ENCODE measurements at places on chromosomes 16 and 17. TPM values are rescaled to one million over a fixed set of nuclear protein-coding genes. Genes with fewer than 3 reads are reported as not detected.

GRCh38 chr17:15930426-15930825 lies 14.5 kb upstream of the ADORA2B start:
- H3K4me3 ChIP-seq, result no peak overlapping the region
- H3K36me3 ChIP-seq, result no peaks in the 10 kb centered on the region
- H3K27ac ChIP-seq, result no peak overlapping the region
- H3K27me3 ChIP-seq, result no peaks in the 10 kb centered on the region

DNA sequence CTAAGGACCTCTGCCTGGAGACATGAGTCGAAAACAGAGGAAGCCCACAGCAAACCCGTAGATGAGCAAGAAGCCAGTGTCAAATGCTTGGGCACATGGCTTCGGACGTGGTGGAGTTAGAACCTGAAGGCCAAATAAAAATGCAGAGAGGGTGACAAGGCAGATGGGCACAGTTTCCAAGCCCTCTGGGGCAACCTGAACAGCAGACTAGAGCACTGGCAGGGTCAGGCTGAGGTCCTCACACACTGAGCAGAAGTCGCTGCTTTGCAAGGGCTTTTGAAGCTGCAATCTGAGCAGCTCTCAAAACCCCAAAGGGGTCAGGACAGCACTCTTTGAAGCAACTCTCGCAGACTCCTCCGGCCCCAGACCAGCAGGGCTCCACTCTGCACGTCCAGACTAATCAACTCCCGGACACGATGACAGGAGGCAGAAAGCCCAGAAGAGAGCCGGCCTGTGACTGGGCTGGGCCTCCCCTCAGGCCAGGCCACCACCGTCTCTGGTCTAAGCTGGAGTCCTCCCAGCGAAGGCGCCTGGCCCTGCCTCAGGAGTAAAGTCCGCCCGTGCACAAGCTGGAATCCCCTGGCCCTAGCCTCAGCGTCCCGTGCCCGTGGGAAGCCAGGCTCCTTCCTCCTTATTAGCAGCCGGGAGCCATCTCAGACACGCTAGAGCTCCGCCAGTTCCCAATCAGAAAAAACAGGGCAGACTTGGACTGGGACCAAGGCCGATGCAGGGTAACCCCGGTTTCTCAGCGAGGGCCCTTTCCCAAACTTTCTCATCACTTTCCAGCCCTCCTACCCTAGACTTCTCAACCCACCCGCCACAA lies 924 bp downstream of the SMARCD2 start:
- H3K4me1 ChIP-seq, result peaks cover 37% of the 10 kb centered on the region
- peak overlapping the region; percentile 96 for H3K4me3 ChIP-seq
- peak overlapping the region; percentile 95 for H3K27ac ChIP-seq
- no peaks in the 10 kb centered on the region for H3K36me3 ChIP-seq
- H3K27me3 ChIP-seq, result peaks cover 2% of the 10 kb centered on the region

GRCh38 chr17:42629411-42630009 lies 20.0 kb downstream of the TUBG1 start:
- no peaks in the 10 kb centered on the region for H3K27me3 ChIP-seq
- DNase-seq, result no peak
- H3K36me3 ChIP-seq, result no peaks in the 10 kb centered on the region
- peaks cover 7% of the 10 kb centered on the region for H3K4me1 ChIP-seq
- no peak overlapping the region for H3K27ac ChIP-seq
- H3K4me3 ChIP-seq, result no peak overlapping the region

DNA sequence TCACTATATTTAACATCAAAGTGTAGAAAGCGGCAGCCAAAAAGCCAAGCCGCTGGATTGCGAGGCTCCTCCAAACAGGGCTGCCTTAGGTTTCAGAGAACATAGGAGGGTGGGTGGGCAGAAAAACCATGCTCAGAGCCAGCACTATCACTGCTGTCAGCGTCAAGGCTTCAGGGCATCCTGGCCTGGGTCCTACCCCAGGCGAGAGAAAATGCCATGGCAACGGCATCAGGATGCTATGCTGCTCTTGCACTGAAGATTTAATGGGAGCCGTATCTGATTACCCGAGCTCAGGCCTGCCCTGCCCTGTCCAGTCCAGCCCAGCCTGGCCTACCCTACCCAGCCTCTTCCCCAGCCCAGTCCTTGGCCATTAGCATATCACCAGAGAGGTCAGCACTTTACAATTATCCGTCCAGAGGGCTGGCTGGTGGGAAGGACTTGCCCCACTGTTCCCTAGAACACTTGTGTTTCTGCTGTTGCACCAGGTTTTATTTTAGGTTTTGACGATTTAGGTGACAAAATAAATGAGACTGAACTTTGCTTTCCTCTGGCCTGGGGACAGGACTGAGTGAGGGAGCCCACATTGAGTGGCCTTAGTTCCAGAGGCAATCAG lies 61.1 kb downstream of the TOM1L2 start:
- H3K27me3 ChIP-seq, result no peaks in the 10 kb centered on the region
- H3K4me3 ChIP-seq, result no peak overlapping the region
- no peak for DNase-seq

Gene KRTAP4-9
- total RNA-seq, result not detected

Gene SLC5A11
- total RNA-seq, result 0.22 TPM

Gene SLC13A5
- 0.47 TPM for total RNA-seq

Gene KRTAP17-1
- total RNA-seq, result not detected

GRCh38 chr16:974001-974601 lies 3.3 kb upstream of the LMF1 start:
- no peak overlapping the region for H3K27ac ChIP-seq
- DNase-seq, result no peak
- H3K4me1 ChIP-seq, result peaks cover 7% of the 10 kb centered on the region
- peaks cover 28% of the 10 kb centered on the region for H3K27me3 ChIP-seq

DNA sequence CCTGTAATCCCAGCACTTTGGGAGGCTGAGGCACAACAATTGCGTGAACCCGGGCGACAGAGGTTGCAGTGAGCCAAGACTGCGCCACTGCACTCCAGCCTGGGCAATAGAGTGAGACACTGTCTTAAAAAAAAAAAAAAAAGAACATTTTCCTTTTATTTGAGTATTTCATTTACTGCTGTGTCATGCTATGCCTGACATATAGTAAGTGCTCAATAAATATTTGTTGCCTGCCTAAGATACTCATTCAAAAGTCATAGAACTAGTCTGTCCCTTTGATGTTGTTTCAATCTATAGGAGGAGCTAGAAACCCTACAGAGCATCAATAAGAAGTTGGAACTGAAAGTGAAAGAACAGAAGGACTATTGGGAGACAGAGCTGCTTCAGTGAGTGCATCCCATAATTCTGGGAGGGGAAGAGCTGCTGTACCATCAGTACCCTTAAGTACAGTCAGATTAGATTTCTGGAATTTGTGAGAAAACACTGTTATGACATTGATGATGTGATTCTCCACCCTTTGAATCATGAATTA lies 20.0 kb downstream of the CALCOCO2 start:
- H3K4me3 ChIP-seq, result no peak overlapping the region
- no peak for DNase-seq
- no peaks in the 10 kb centered on the region for H3K27me3 ChIP-seq

Gene SHISA9
- not detected for total RNA-seq

GRCh38 chr17:65243838-65244625 lies 106.9 kb downstream of the RGS9 start:
- peaks cover 13% of the 10 kb centered on the region for H3K4me1 ChIP-seq
- H3K4me3 ChIP-seq, result no peak overlapping the region
- no peaks in the 10 kb centered on the region for H3K36me3 ChIP-seq
- H3K27me3 ChIP-seq, result peaks cover 9% of the 10 kb centered on the region
- no peak for DNase-seq
- H3K27ac ChIP-seq, result peak overlapping the region; percentile 5

GRCh38 chr16:89581045-89581695 lies 5.6 kb downstream of the CPNE7 start:
- H3K4me3 ChIP-seq, result no peak overlapping the region
- no peak for DNase-seq
- H3K4me1 ChIP-seq, result no peaks in the 10 kb centered on the region
- no peak overlapping the region for H3K27ac ChIP-seq
- H3K27me3 ChIP-seq, result peaks cover 23% of the 10 kb centered on the region

Gene KAT8
- 76.4 TPM for total RNA-seq

DNA sequence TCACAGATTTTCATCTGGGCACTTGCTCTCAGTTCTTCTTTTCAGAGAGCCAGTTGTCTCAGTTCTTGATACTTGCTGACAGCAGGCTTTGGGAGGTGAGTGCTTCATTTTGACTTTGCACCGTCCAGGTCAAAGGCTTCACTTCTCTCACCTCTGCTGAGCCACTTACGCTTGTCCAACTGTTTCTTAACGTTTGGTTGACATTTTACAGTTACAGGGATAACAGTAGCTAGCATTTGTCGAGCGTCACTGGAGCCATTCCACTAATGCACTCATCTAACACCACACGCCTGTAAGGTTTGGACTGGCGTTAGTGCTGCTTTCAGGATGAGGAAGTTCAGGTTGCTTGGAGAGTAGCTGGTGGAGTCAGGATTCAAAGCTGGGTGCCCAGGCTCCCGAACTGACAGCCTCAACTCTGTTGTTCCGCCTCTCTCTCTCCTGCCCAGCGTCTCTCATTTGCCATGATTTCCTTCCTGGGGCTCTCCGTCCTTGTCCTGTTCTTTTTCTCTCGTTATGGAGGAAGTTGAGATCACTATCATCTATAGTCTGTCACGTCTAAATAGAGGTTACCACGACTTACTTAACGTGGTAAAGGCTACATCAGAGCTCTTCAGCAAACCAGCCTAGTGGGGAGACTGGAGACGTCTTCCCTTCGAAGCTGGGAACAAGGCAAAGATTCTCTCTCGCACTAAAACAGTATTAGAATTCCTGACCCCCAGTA lies 220.8 kb downstream of the RPTOR start:
- peaks cover 3% of the 10 kb centered on the region for H3K36me3 ChIP-seq
- H3K4me3 ChIP-seq, result no peak overlapping the region
- H3K27me3 ChIP-seq, result no peaks in the 10 kb centered on the region

GRCh38 chr17:6088141-6088540 lies 18.0 kb downstream of the WSCD1 start:
- H3K4me3 ChIP-seq, result no peak overlapping the region
- H3K4me1 ChIP-seq, result no peaks in the 10 kb centered on the region
- no peak overlapping the region for H3K27ac ChIP-seq
- DNase-seq, result no peak

DNA sequence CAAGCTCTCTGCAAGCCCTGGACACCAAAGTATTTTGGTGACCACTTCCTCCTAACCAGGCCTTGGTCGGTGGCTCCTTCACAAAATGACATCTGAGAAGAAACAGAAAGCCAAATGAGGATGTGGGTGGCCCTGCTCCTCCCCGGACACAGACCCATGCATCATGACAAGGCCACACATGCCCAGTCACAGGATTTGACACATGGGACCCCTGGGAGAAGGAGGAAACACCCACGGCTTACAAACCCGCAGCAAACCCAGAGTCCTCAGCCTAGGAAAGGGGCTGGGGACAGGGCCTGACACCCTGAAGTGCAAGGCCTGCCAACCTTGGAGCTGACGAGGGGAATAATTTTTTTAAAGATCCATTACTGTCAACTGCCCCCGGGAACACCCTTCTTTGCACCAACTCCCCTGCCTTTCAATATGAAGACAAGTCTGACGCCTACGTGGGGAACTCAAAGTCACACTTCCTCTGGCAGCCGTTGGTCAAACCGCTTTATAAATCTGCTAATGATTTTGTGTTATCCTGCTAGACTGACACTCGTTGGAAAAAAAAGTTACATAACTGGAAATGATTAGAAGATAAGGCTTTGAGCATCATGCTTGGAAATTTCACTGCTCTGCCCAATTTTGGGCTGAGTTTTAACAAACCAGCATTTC lies 41.3 kb downstream of the GAS7 start:
- no peak for DNase-seq
- no peaks in the 10 kb centered on the region for H3K27me3 ChIP-seq
- no peak overlapping the region for H3K4me3 ChIP-seq
- peak overlapping the region; percentile 22 for H3K27ac ChIP-seq
- no peaks in the 10 kb centered on the region for H3K36me3 ChIP-seq

- H3K4me1 ChIP-seq, result no peaks in the 10 kb centered on the region
- no peaks in the 10 kb centered on the region for H3K27me3 ChIP-seq
- no peak overlapping the region for H3K27ac ChIP-seq
- DNase-seq, result peak; percentile 92
- H3K36me3 ChIP-seq, result peaks cover 44% of the 10 kb centered on the region
Observed at GRCh38 chr17:76397687-76398522, 13.5 kb downstream of the SPHK1 start.

GRCh38 chr16:49021136-49021535 lies 260.5 kb downstream of the CBLN1 start:
- DNase-seq, result no peak
- H3K36me3 ChIP-seq, result no peaks in the 10 kb centered on the region
- peaks cover 12% of the 10 kb centered on the region for H3K4me1 ChIP-seq
- peaks cover 36% of the 10 kb centered on the region for H3K27me3 ChIP-seq

Gene TMEM92
- total RNA-seq, result 2.7 TPM

DNA sequence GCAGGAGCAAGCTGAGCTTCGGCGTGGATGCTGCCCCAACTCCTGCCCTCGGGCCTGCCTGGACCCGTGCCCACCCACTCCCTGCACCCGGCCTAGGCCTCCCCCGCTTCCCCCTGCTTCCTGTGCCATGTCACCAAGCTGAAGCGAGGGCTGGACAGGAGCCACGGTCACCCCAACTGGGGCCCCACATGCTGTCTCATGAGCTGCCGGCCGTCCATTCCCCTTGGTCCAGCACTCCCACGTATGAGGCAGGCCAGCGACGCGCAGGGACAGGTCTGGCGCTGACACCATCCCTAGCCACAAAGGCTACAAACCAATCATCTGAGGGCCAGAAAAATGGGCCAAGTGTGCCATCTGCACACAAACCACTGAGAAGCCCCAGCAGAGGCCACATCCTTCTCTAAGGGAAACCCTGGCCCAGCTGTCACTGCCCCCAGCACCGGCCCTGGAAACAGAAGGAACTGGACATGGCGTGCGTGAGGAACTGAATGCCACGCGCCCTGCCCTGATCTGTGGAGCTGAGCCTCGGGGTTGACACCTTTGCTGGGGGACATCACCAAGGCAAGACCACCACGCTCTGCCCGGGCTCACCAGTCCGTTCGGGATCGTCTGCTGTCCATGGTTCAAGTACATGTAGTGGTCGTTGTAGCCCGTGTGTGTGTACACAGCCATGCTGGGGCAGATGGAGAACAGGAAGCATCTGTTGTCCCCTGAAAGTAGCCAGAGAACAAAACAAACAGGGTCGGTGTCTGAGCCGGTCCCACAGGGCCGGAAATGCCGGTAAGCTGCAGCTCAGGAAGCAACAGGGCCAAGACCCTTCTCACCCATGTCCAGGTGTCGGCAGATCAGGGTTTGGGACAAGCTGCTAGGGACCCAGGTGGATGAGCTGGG lies 22.2 kb downstream of the MEAK7 start:
- no peak overlapping the region for H3K27ac ChIP-seq
- H3K4me3 ChIP-seq, result no peak overlapping the region
- DNase-seq, result no peak

Gene CES4A
- 19.6 TPM for total RNA-seq

GRCh38 chr17:48954300-48954755 lies 9.7 kb upstream of the SNF8 start:
- no peak for DNase-seq
- no peaks in the 10 kb centered on the region for H3K36me3 ChIP-seq
- no peak overlapping the region for H3K27ac ChIP-seq
- H3K4me1 ChIP-seq, result peaks cover 11% of the 10 kb centered on the region
- H3K27me3 ChIP-seq, result no peaks in the 10 kb centered on the region
